Urinary bladder (tissue), 4 donors: ENCODE measurements at places on chromosomes 11 and 22.

DNA sequence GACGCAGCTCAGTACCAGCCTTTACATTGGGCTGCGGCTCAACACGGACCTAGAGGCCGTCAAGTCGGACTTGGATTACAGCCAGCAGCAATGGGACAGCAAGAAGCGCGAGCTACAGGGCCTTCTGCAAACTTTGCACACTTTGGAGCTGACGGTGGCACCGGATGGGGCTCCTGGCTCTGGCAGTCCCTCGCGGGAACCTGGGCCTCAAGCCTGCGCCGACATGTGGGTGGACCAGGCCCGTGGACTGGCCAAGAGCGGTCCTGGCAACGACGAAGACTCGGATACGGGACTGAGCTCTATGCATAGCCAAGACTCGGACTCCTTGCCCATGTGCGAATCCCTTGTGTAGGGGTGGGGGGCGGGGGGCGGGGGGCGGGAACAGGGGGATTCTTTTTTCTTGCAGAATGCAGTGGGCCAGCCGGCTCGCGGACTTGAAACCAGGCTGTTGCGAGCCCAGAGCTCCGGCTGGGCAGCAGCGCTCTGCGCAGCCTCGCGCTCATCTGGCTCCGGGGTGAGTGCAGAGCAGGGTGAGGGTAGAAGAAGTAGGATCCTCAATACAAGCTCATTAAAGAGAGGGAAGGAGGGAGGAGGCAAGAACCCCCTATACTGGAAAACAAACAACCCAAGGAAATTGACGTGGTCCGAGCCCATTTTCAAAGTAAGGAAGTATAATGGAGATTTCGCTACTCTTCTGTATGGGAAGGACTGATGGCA, 1.8 kb downstream of the RASSF10 start:
- no peak for DNase-seq

GRCh38 chr11:83656796-83657330, 370.7 kb upstream of the CCDC90B start:
- no peak for DNase-seq

DNA sequence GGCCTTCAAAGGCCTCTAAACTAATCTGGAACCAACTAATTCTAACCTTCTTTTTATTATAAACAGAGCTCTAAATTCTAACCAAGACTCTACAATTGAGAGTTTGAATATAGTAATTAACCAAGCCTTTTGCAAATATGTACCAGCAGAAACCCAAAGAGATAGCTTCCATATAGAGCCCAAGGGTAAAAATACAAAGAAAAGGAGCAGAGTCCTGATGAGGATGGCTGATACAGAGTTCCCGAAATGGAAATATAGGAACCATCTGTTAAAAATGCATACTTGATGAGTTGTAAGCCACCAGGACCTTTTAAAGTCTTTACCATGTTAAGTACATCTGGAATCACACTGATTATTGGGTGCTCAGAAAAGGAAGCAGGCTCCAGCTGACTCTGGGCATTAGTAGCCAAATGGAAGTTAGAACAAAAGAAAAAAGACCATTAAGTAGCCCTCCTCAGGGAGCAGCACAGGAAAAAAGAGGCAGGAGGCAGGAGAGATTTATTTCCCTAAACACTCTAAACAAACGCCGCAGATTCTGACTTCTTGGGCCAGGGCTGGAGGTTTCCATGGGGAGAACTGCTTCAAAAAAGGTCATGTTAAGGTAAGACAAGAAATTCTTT, 463.1 kb upstream of the FAT3 start:
- no peak for DNase-seq

- no peak for DNase-seq
These were observed 14.6 kb upstream of the PGM2L1 start for GRCh38 chr11:74412733-74413359.

DNA sequence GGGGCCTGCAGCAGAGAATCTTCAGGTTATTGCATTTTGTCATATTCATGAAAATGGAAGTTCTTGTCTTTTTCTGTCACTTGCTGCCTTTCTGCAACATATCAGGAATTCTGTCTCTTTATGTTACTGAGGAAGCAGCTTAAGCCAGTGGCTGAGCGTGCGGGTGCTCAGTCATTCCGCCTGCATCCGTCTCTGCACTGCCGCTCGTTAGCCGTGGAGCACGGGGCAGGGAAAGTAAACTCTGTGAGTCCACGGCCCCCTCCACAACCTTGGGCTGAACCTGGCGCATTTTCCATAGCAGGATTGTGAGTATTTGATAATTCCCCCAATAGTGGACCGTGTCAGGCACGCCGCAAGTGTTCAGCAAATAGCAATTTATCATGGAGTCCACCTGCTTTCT, 1007.7 kb downstream of the BRD1 start:
- DNase-seq: no peak

- DNase-seq: no peak
These were observed 295.1 kb upstream of the PLET1 start for GRCh38 chr11:112555491-112556364.

- DNase-seq: no peak
These were observed 72.2 kb downstream of the CWF19L2 start for GRCh38 chr11:107385361-107385981.

DNA sequence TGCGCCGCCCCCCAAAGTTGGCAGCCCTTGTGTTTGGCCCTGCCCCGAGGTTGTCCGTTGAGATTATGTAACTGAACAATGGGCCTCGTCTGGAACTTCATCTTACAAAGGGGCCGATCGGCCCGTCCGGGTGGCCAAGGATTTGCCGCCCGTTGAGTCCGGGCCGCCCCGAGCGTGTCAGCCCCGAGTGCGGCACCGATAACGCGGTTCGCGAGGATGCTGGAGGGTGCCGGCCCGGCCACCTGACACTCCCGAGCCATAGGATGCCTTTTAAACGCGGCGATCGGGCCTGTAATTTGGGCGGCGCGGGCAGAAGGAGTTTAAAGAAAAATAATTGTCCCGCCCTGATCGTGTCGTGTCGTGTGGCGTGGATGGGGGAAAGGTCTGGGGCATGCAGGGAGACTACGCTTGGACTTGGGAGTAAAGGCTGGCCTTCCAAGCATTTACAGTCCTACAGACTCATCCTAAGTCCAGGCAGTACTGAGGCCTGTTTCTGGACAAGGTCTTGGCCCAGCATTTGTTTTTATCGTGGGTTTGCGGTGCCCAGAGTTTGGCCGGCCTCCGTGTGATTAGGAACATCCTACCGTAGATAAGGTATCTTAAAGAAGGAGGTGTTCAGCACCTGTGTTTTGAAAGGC, 1.3 kb downstream of the WEE1 start:
- DNase-seq: no peak

- DNase-seq: no peak
These were observed 20.6 kb downstream of the MRPL23 start for GRCh38 chr11:1967641-1968225.

DNA sequence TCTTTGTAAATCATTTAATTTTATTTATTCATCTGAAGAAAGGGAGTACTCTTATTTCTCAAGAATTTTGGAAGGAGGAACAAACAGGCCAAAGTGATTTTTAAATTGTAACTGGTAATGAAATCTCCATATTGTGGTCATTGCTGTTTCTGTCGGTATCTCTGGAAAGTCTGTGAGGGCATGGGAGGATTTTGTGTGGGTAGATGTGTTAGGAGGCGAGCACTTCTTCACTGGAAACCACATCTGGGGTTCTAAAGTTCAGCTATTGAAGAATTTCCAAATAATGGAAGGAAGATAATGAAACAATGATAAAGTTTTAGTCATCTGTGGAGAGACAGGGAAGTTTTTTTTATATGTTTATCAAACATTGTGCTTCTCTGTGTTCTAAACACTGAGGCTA, 6.6 kb downstream of the TRIM34 start:
- no peak for DNase-seq

- DNase-seq: no peak
These were observed 77.7 kb downstream of the PTPRJ start for GRCh38 chr11:48058064-48058463.

- DNase-seq: no peak
These were observed 69.7 kb downstream of the ELFN2 start for GRCh38 chr22:37357446-37358075.

DNA sequence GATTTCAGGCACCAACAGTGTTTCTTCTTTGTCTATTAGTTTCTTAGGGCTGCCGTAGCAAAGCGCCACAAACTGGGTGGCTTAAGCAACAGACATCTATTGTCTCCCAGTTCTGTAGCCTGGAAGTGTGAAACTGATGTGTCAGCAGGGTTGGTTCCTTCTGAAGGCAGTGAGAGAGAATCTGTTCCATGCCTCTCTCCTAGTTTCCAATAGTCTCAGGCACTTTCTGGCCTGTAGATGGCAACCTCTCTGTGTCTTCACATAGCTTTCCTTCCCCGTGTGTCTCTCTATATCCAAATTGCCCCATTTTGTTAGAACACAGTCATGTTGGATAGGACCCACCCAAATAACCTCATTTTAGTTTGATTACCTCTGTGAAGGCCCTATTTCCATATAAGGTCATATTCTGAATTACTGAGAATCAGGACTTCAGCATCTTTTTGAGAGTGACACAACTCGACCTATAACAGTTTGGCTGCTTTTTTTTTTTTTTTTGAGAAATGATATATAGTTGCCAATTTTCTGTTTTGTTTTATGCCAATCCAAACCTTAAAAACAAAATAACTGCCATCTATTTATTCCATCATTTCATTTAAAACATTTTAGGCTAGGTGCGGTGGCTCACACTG, 108.2 kb downstream of the SLC36A4 start:
- DNase-seq: no peak

GRCh38 chr11:88689548-88690240, 352.2 kb upstream of the CTSC start:
- no peak for DNase-seq

- no peak for DNase-seq
These were observed 12.8 kb downstream of the TTLL12 start for GRCh38 chr22:43173976-43174720.

DNA sequence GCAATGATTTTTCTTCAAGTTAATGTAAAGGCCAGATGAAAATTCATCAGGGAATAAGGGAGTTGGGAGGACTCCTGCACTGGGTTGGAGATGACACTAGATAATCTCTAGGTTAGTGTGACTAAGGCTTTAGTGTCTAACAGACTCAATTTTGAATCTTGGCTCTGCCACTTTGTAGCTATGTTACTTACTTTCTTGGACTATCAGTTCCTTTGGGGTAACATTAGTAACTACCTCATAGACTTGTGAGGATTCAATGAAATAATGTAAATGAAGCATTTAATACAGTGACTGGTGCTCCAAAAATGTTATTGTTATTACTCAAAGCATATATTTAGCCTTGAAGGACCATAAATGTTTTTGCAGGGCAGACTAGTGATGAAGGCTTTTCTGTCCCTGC, 9.6 kb upstream of the CCDC89 start:
- DNase-seq: no peak

GRCh38 chr11:765025-765801, 12.1 kb downstream of the GATD1 start:
- DNase-seq: no peak
